NCI-H2081 (cell line): ENCODE measurements at places on chromosomes 12 and 14.
A peak's percentile ranks its signal among the peaks of the same experiment; 100 is the strongest.

- no peak for DNase-seq
Observed at GRCh38 chr12:72717036-72717435, 444.9 kb downstream of the TRHDE start.

DNA sequence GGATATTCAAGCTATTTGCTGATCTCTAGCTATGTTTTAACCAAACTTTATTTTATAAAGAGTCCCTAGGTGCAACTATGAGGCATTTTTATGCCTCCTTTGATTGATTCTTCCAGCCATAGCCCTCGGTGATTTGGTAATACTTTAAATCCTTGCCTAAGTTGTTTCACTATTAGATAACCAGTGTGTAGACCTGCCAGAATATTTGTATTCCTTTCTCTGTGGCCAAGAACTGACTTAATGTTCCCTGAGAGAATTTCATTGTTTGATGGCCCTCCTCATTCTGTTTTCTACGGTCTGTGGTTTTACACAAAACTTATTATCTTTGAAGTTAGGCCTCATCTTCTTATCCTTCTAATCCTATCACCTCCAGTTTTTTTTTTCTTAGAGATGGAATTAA lies 109.7 kb upstream of the MDGA2 start:
- DNase-seq, result no peak

GRCh38 chr14:90965765-90966164 lies 94.7 kb downstream of the RPS6KA5 start:
- no peak for DNase-seq

DNA sequence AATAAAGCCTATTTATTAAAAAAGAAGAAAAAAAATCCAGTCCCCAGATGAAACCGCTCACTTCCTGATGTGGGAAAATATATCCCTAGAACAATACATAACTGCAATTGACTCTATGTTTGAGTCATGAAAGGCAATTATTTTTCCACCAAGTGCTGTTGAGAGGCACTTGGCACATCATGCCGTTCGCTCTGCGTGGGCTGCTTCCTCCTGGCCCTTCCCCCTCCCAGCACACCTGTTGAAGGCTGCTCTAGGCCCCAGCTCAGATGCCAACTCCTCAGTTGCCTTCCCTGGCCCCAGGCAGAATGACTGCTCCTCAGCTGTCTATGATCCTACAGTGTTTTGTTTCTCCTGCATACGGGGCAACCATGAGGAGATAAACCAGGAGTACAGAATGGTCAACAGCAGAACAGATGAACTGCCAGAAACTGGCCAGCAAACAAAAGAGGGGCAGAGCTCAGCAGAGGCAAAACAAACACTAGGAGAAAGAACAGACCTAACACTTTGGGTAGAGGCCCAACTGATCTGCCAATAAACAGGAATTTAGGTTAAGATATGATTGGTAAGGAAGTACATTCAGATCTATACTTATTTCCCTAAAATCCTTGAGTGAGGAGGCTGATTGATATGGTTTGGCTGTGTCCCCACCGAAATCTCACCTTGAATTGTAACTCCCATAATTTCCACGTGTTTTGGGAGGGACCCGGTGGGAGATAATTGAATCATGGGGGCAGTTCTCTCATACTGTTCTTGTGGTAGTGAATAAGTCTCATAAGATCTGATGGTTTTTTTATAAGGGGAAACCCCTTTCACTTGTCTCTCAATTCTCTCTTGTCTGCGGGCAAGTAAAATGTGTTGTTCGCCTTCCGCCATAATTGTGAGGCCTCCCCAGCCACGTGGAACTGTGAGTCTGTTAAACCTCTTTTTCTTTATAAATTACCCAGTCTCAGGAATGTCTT lies 58.6 kb downstream of the SLC38A1 start:
- peak; percentile 81 for DNase-seq

DNA sequence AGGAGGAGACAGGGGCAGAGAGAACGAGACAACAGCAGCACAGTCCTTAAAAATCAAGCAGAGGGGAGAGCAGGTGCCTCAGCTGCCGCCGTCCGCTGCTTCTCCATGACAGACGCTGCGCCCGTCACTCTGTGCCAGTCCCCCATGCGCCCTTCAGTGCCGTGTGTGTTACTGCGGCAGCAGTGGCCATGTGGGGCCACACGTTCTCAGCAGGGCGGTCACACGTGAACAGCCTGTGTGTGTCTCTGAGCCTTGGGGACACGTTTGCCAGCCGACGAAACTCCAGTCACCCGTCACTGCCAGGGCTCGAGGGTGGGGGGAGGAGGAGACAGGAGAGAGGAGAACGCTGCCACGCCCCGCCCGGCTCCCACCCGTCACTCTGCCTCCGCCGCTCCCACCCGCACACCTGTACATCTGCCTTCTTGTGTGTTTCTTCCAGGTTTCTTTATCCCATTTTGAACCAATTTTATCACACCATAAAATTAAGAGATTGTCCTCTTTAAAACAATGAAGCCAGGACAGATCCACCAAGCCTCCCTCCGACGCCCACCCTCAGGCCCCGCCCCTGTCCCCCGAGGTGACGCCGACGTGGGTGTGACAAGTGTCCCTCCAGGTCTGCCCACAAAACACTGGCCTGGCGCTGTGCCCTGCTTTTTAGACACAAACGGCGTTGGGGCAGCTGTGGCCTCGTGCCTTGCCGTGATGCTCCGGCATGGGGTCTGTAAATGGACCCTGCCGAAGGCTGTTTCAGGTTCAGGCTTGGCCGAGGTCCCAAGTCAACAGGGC lies 58.2 kb downstream of the GALNT9 start:
- DNase-seq, result no peak
